ENCODE measurements at places on chromosomes 5 and 9.

DNA sequence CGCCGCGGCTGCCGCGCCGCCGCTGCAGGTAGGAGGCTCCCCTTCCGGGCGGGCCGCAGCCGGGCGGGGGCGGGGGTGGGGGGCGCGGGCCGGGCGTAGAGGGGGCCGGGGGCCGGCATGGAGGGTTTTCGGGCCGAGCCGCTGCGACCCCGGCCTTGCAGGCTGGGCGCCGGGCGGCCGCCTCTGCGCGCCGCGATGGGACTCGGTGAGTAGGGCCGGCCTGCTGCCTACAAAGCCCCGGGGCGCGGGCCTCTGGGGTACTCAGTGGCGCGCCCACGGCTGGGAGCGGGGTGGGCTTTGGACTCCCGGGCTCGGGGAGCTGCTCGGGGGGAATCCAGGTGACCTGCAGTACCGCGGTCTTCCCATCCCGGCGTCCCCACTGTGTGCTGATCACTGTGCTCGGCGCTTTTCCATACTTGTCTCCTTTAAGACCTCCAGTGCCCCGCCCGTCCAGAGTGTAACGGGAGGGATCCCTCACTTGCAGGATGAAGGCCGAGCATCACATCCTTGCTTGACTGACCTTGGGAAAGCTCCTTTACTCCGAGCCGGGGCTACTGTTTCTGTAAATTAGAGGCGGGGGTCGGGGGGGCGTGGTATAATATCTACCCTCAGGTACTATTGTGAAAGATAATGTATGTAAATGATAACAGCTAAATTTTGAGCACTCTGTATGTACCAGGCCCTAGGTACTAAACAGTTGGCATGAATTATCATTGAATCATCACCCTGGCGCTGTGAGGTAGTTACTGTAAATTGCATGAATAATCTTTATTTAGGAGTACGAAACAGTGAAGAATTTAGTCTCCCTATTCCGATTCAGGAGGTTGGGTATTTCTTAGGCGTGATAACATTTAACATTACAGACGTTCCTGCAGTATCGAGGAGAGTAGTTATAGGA is 672 bp downstream of the MSANTD3 start:
- H3K27me3 ChIP-seq, result no peaks in the 10 kb centered on the region
- peaks cover 25% of the 10 kb centered on the region for H3K4me1 ChIP-seq
- H3K27ac ChIP-seq, result peak overlapping the region; percentile 99
- H3K36me3 ChIP-seq, result no peaks in the 10 kb centered on the region

GRCh38 chr9:38692707-38693106 is 27.2 kb downstream of the FAM240B start:
- H3K27ac ChIP-seq, result no peak overlapping the region
- no peak for DNase-seq
- H3K4me3 ChIP-seq, result no peak overlapping the region
- no peaks in the 10 kb centered on the region for H3K36me3 ChIP-seq

DNA sequence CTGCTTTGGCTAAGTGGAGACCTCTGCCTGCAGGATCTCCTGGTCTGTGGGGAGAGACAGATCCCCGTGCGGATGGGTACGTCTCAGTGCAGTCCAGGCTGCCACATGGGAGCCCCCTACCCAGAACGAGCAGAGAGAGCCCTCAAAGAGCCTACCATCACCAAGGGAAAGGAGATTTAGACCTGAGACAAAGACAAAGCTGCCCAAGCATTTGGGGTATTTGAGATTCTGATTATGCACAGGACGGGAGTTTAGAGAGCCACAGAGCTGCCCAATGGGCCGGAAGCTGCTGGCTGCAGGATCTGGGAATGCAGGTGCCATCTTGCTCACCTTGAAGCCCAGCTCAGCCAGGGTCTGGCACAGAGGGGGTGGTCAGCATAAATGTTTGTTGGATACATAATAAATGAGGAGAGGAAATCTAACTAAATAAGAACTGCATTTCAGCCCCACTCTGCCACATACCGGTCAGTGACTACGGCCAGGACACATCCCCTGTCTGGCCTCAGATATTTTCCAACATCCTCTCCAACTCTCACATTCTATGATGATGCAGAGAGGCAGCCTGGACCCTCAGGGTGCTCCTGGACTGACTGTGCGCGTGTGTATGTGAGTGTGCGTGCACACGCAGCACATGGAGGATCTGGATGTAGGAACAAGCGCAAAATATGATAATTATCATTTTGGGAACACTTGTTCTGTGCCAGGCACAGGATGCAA is 157.8 kb downstream of the FGF18 start:
- no peak for DNase-seq
- no peak overlapping the region for H3K27ac ChIP-seq
- H3K4me3 ChIP-seq, result no peak overlapping the region

- DNase-seq, result peak; percentile 55
- peaks cover 16% of the 10 kb centered on the region for H3K36me3 ChIP-seq
- no peak overlapping the region for H3K27ac ChIP-seq
- H3K4me1 ChIP-seq, result peaks cover 6% of the 10 kb centered on the region
- H3K27me3 ChIP-seq, result no peaks in the 10 kb centered on the region
- no peak overlapping the region for H3K4me3 ChIP-seq
Measured at GRCh38 chr5:172110921-172111851, 76.8 kb downstream of the STK10 start.

GRCh38 chr5:81782811-81783210 is 31.9 kb upstream of the SSBP2 start:
- H3K27ac ChIP-seq, result no peak overlapping the region
- no peaks in the 10 kb centered on the region for H3K36me3 ChIP-seq
- H3K4me3 ChIP-seq, result no peak overlapping the region
- H3K27me3 ChIP-seq, result no peaks in the 10 kb centered on the region
- no peaks in the 10 kb centered on the region for H3K4me1 ChIP-seq
- peak; percentile 15 for DNase-seq
